GM13976 (cell line): ENCODE measurements at places on chromosomes 2 and 18.
A peak's percentile ranks its signal among the peaks of the same experiment; 100 is the strongest.

DNA sequence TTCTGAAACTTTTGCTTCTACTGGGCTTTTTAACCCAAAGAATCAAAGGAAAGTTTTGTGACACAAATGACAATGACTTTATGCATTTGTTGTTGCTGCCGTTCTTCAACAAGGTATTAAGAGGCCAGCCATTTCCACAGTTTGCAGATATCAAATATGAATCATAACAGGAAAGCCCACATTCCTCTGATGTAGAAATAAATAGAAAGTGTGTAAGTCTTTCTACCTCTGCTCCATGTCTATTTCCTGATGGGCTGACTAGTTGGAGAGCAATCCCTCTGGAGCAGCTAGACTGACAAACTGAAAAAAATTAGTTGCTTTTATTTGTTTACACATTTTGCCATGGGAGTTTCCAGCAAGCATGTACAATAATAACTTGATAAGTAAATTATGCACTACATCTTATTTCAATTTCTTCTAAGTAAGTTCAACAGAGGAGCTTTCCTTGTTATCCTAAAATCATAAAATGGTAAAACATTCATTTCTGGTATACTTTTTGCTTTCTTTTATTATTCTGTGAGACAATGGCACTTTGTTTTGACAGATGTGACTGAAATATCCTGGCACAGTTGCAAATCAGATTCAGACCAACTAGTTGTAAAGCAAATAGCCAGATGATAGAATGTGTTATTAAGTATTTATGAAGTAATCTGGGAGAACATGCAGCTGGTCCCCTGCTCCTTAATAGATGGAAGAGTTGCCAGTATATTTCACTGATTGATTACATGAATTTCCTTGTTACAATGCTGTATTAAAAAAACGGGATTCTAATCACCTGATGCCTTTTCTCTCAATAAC is 266.7 kb downstream of the METTL4 start:
- DNase-seq: no peak

DNA sequence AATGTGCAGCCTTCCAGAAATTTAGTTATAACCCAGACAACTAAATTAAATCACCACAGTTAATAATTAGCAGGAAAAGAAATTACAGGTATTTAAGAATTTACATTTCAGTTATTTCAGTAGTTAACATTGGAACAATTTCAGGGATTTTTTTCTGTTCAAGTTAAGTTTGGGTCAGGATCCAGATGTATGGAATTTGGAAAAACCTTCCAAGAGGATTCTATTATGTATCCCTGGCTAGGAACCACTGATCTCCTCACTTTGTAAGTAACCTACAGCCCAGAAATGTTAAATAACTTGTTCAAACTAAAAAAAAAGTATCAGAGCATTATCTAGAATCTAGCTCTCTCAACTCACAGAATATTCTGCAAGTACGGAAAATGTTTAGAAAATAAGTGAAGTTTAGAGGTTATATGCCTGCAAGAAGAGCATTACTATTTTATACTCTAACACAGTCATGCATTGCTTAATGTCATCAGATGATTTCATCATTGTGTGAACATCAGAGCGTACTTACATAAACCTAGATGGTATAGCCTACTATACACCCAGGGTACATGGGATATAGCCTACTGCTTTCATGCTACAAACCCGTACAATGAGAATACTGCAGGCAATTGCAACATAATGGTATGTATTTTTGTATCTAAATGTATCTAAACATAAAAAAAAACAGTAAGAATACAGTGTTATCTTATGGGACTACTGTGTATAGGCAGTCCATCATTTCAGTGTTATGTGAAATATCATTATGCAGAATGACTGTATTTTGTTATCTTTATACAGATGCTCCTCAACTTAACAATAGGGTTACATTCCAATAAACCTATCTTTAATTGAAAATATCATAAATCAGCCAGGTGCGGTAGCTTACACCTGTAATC is 6.1 kb downstream of the NCKAP1 start:
- DNase-seq: no peak

DNA sequence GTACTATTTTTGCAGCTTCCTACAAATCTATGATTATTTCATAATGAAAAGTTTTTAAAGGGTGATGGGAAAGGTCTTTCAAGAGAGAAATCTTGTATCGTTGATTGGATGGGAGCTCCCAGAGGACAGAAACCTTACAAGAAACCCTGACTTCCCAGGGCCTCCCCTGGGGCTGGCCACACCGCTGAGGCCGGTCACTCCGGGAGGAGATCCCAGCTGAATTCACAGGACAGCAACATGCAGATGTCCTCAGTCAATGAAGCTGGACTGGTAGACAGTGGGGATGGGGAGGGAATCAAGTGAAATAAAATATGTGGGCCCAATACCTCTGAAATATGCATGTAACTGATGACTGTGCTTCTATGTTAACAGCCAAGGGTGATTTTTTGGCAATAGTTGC is 135.6 kb downstream of the TFCP2L1 start:
- no peak for DNase-seq

- no peak for DNase-seq
Observed at GRCh38 chr2:42503291-42503690, 9.5 kb upstream of the KCNG3 start.

GRCh38 chr2:133333181-133333580 is 235.1 kb downstream of the NCKAP5 start:
- no peak for DNase-seq

DNA sequence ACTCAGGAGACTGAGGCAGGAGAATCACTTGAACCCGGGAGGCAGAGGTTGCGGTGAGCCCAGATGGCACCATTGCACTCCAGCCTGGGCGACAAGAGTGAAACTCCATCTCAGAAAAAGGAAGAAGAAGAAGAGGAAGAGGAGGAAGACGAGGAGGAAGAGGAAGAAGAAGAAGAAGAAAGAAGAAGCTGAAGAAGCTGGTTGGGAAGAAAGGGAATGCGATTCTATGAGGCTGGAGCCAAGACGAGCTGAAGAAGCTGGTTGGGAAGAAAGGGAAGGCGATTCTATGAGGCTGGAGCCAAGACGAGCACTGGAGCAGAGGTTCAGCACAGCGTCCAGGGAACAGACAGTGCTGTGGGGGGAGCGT is 30.3 kb upstream of the TAF1B start:
- DNase-seq: no peak

- DNase-seq: peak; percentile 35
Observed at GRCh38 chr18:35581898-35582641, 530 bp downstream of the GALNT1 start.

- no peak for DNase-seq
Observed at GRCh38 chr2:55160422-55160821, 71.7 kb downstream of the CLHC1 start.

GRCh38 chr2:220496513-220496912 is 869.1 kb downstream of the SLC4A3 start:
- no peak for DNase-seq

DNA sequence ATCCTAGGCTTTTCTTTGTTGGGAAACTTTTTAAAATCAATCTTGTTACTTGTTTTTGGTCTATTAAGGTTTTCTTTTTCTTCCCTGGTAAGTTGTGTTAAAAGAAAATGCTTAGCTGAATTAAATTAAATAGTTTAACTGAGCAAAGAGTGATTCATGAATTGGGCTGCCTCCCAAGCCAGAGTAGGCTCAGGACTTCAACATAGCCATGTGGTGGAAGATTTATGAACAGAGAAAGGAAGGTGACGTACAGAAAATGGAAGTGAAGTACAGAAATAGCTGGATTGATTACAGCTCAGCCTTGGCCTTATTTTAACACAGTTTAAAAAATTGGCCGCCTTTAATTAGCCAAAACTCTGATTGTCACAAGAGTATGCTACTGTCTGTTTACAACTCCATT is 27.9 kb upstream of the GALNT5 start:
- no peak for DNase-seq

DNA sequence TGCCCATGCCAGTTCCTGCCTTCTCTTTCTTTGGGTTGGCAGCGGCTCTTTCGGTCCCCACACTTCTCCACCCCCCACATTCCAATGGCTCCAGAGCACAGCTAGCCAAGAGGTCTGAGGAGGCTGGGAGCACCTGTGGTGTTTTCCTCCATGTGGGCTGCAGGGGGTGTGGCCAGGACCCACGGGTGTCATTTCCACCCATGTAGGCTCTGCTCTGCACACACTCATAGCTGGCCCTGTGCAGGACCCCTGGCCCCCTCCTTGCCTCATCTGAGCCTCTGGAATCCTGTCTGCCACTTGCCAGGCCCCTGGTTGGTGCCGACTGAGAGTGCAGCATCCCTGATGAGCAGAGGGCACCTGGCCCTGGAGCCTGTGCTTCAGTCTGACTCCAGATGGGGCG is 46.3 kb downstream of the DYSF start:
- DNase-seq: no peak
